ENCODE measurements at places on chromosomes 5 and 9.

GRCh38 chr9:75063556-75064305, 24.2 kb downstream of the NMRK1 start:
- no peak for DNase-seq

DNA sequence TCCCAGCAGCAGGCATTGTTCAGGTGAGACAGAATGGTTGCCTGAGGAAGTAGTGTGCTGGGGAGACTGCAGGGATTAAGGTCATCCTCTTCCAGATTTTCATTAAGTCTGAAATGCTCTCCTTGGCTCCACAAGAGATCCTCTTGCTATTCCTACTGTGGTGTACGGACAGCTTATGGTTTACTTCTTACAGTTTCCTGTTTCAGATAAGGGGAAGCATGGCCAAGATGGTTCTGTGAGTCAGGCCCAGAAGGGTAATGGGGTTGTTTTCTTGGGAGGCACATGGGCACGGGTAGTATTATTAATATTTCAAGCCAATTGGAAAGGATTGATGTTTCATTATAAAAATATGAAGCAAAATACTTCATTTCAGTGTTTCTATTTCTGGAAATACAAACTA, 42.9 kb downstream of the GLRX start:
- DNase-seq: no peak

DNA sequence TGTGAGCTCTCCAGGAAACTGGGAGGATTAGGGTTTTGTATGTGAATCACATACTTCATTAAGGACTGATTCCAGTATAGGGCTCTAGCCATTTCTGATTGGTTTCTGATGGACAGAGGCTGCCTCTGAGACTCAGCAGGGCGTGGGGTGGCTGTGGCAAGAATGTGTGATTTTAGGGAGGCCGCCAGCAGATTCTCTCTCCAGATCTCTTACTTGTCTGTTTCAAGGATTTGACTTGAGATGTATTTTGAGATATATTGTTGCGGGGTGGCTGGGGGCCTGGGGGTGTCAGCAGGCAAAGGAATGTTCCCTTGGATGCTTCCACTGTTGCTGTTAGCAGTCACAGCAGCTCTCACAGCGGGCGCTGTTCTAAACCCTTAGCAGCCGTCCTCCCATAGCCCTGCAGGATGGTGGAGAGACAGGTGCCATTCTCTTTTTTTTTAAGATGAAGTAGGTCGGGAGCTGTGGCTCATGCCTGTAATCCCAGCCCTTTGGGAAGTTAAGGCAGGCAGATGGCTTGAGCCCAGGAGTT, 8.0 kb upstream of the HNRNPAB start:
- DNase-seq: no peak

DNA sequence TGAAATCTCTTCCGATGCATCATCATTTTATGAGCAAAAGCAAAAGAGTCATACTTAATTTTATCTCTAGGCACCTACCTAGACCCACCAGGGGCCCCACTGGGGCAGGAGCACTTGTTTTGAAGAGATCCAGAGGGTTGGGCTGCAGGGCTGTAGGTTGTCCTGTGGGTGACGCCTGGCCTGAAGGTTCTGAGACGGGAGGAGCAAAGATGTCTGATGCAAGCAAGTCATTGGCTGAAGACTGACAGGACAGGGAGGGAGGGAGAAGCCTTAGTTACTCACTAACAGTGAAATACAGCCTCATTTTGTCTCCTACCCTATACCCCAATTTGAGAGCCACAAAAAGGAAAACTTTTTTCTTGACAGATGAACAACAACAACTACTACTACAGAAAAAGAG, 17.1 kb upstream of the C9 start:
- no peak for DNase-seq

GRCh38 chr9:21031091-21031807, at the start of gene HACD4:
Gene HACD4, minus strand, starts transcription at chr9:21031640. Its CDS starts 50 bp downstream, at chr9:21031590.
- peak; percentile 56 for DNase-seq
